ENCODE measurements at places on chromosomes 5 and 9.

DNA sequence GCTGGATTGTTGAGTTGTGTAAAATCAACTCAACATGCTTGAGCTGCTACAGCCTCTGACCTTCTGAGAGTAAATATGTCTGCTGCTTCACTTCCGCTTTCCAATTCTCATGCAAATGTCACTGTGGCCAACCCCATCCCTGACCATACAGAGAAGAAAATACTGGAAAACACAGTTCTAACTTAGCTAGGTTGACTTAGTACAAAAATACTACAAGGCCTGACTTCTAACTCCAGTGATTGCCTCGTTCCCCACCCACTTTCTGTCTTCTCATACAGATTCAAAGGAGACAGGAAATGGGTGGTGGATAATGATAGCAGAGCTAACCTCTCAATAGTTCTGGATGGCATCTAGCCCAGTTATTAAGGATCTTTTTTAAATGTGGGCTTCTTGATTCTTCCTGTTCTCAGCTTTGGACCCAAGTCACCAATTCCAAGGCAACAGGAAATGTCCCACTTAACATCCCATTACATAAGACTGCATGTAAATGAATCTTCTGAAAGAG is 226.6 kb upstream of the SLC24A2 start:
- no peak for DNase-seq

GRCh38 chr9:134030821-134031470 is 5.7 kb downstream of the BRD3OS start:
- DNase-seq: no peak

- no peak for DNase-seq
Measured at GRCh38 chr5:65828022-65828896, 98.1 kb upstream of the ERBIN start.

- peak; percentile 63 for DNase-seq
Measured at GRCh38 chr5:137954131-137954879, 65.0 kb downstream of the PKD2L2 start.

- DNase-seq: no peak
Measured at GRCh38 chr9:80797831-80798688, 891.3 kb downstream of the TLE1 start.

- no peak for DNase-seq
Measured at GRCh38 chr5:79448336-79448735, 65.6 kb downstream of the HOMER1 start.

DNA sequence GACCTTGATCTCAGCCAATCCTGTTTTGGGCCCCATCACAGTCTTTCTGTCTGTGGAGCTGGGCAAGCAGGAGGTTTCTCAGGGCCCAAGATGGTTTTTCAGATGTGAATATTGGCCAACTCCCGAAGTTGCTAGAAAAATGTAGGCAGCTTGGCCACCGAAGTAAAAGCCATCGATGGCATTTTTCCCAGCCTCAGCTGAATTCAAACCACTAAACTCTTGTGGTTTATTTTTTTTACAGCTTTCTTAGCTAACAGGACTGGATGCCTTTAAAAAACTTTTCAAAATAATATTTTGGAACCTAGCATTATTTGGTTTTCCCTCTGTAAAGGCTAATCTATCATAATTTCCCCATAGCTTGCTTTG is 102.5 kb upstream of the ERCC6L2 start:
- DNase-seq: peak; percentile 46

DNA sequence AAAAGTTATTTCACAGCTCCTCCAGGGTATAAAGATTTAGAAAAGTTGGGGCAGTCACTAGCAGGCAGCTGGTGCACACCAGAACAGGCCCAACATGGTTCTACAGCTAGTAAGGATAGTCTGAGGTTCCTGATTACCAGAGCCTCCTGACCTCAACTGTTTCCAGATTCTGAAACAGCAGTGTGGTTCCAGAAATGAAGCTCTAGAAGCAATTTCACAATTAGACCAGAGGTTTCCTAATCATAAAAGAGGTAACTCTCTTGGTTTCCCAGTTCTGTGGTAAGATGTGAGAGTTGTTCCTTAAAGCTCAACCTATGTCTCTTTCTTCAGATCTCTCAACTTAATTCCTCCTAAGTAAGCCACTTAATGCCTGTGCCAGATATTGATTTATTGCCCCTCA is 11.9 kb downstream of the AGTPBP1 start:
- DNase-seq: no peak

DNA sequence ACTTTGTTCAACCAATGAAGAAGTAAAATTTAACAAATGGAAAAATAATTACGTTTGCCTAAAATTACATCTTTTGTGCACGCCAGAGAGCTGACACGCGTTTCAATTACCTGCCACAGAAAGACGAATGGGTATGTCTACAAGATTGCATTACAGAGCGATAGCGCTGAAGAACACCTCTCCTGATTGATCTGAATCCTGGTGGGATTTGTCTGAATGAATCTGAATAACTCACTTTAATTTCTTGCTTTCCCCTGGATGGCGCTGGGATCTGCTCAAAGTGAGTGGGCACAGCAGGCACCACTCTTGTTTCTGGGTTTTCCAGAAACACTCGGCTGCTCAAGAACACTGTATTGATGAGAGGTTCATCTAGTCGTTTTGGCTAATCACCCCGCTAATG is 148.8 kb upstream of the TBC1D2 start:
- no peak for DNase-seq

GRCh38 chr9:115717711-115718173 is 435.8 kb upstream of the PAPPA start:
- DNase-seq: no peak

DNA sequence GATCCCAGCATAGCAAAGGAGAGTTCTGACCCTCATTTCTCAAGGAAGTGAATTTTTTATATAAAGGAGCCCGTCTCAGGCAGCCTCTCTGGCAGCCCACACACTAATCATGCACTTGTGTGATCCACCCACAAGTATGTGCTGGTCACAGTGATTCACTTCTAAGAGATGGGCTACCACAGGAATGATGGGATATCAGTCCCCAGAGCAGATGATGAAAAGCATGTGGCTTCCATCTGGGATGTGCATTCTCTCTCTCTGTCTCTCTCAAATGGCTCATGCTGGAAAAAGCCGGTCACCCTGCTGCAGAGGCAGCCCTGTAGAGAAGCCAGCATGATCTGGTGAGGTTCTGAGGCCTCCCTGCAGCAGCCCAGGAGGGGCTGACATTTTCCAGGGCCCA is 74.2 kb upstream of the ADCY2 start:
- DNase-seq: peak; percentile 94

- DNase-seq: no peak
Measured at GRCh38 chr5:142200387-142200786, 91.8 kb downstream of the NDFIP1 start.

DNA sequence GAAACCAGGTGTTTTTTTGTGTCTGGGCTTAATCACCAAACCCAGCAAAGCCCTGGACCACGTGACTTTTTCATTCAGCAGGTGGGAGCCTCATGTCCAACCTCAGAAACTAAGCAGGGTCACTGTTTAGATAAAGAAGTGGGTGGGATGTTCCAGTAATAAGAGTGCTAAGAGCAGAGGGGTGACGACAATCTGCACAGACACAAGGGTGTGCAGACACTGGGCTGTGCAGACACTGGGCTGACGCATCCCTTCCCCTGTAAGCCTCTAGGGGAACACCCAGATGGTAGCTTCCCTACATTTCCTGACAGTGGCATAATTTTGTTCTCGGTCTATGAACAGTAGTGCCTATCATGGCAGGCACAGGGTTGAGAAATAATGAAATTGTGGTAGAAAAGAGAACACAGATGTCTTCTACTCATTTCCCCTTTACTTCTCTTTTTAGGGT is 85.1 kb downstream of the SAXO1 start:
- no peak for DNase-seq

DNA sequence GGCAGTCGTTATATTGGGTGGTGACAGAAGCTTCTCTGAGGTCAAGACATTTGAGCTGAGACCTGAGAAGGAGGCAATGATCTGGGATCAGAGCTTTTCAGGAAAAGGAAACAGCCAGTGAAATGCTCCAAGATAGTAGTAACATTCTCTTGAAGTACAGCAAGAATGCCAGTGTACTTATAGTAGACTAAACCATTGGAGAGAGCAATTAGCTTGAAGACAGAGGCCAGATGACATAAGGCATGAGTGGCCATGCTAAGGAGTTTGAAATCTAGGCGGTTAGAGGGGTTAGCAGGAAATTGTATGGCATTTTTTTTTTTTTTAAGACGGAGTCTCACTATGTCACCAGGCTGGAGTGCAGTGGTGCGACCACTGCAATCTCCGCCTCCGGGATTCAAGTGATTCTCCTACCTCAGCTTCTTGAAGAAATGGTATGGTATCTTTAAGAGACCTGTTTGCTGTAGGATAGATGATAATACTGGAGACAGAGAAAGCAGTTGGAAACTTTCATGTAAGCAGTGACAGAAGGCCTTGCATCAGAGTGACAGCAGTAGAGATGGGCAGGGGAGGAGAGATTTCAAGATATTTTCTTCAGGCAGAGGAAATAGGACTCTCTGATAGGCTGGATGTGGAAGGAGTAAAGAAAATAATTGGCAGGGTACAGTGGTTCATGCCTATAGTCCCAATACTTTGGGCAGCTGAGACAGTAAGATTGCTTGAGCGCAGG is 482.2 kb upstream of the PAPPA start:
- no peak for DNase-seq

DNA sequence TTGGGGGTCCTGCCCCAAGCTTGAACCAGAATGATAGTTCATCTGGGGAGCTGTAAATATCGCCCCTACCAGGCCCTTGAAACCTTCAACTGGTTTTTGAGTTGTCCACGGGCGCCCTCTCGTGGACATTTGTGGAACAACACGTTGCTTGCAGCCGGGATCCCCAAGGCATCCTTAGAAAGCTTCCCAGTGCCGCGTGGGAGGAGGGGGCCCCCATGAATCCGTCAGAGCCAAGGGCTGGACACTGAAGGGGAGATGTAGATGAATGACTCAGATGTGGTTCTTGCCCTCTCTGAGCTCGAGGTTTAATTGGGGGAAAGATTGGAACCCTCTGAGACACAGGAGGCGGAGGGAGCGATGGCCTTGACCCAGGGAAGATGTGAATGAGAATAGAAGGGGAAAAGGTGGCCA is 31.8 kb upstream of the ORM1 start:
- peak; percentile 68 for DNase-seq

DNA sequence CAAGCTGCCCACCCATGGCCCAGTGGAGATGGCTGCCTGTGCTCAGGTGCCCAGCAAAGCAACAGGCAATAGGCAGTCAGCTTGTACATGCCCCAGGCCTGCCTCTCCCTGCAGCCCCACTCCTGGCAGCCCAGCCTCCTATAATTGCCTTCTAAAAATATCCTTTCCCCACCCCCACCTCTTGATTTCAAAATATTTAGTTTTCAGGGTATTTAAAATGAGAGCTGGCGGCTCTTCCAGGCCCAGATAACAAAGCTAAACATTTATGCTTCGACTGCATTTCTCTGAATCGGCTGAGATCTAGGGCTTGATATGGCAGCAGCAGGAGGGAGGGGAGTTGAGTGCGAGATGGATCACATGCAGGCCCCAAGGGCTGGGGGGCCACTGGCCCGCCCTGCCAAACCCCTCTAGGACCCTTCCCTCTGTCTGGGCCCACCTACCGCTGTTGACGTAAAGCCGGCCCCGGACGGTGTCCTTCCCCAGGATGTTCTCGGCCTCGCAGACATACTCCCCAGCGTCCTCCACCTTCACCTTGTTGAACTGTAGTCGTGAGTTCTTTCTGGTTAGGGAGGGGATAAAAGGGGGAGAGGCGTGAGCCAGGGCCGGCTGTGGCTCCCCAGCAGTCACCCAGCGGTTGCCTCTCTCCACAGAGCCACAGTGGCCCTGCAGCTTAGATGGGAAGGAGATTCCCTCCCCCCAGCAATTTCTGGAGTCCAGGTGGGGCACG is 85.0 kb downstream of the PSD2 start:
- no peak for DNase-seq

DNA sequence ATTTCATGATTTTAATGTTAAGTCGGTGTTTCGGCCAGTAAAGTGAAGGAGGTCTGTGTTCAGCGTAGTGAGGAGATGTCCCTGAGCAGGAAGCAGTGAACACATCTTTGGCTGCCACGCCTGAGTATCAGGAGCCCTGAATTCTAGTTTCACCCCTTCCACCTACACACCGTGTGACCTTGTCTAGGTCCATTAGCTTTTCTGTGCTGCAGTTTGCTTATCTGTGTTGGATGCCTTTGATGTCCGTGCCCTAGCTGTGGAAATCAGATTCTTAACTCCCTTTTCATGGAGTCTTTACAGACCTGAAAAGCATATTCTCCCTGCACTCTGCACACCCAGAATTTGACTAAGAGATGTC is 601 bp downstream of the FBXO38 start:
- DNase-seq: no peak

DNA sequence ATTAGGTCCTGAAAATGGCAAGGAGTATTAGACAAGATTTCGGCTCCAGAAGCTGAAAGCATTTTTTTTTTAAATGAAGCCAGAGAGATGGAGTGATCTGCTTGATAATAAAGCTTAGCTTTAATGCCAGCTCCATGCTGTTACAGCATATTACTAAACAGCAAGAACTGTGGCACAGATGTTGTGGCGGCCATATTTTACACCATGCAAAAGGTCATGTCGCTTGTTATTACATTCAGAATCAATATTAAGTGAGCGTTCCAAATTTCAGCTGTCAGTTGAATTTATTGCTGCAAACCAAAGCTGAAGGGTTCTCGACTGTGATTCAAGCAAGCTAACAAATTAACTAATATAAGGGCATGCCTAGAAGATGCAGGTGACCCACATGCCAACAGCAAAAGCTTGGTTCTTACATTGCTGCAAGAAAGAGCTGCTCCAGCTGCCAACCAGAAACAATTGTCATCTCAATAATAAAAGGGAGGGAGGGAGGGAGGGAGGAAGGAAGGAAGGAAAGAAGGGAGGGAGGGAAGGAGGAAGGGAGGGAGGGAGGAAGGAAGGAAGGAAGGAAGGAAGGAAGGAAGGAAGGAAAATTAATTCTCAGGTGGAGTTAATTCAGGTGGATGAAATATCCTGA is 517.7 kb upstream of the WWC1 start:
- no peak for DNase-seq

- peak; percentile 23 for DNase-seq
Measured at GRCh38 chr5:125137535-125137934, 391.1 kb upstream of the ZNF608 start.

- DNase-seq: no peak
Measured at GRCh38 chr9:76571743-76572146, 112.8 kb downstream of the GCNT1 start.

DNA sequence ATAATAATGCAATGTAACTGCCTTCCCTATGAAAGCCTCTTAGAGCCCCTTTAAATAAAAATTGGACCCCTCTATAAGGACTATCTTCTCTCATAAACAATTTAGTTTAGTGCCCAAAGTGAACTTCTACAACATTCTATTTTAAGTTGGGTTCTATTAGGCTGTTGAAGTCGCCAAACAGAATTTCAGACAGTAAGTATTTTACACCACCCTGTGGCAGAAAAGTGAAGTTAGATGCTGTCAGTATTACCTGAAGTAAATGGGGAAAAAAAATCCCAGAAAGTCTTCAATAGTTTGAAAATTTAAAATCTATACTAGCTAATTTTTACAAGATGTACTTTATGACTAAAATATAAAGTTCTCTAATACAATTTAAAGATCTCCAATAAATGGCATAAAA is 29.5 kb downstream of the CAAP1 start:
- no peak for DNase-seq

GRCh38 chr9:87433853-87434252 is 63.8 kb upstream of the DAPK1 start:
- DNase-seq: no peak
